ENCODE measurements at places on chromosomes 2 and 18.

DNA sequence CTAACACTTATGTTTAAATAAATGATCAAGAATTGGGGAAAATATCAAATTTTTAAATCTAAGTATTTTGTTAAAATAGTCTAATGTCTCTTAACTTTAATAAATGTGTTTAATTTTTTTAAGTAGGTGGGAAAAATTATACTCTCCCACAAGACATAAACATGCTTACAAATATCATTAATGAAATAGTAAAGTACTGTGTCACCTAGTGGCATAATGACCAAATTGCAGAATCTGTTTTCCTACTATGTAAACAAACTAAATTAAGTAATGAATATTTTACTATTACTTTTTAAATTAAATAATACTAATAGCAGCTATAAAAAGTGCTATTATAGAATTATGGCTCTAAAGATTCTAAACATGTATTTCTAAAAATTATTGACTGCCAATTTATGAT lies 52.0 kb upstream of the CHAC2 start:
- no peak overlapping the region for H3K27ac ChIP-seq
- H3K27me3 ChIP-seq = no peaks in the 10 kb centered on the region
- no peaks in the 10 kb centered on the region for H3K4me1 ChIP-seq
- peaks cover 24% of the 10 kb centered on the region for H3K36me3 ChIP-seq

DNA sequence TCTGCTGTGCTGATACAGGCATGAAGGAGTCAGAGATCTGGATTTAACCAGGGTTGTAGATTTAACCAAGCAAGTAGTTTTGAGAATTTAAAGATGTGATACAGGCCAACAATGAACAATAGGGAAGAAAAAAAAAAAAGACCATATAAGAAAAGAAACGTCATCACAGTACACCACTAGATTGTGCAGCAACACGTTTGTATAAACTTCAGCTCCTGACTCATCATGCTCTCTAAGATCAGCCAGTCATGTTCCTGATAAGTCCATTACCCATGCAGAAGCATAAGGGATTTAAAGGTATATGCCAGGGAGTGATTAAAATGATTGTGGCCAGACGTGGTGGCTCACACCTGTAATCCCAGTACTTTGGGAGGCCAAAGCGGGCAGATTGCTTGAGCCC lies 22.3 kb upstream of the ERICH2 start:
- no peaks in the 10 kb centered on the region for H3K36me3 ChIP-seq
- H3K4me1 ChIP-seq = no peaks in the 10 kb centered on the region
- H3K4me3 ChIP-seq = no peak overlapping the region

GRCh38 chr2:202432776-202433175 lies 56.6 kb downstream of the BMPR2 start:
- no peaks in the 10 kb centered on the region for H3K27me3 ChIP-seq
- no peak overlapping the region for H3K27ac ChIP-seq
- H3K36me3 ChIP-seq = no peaks in the 10 kb centered on the region
- no peak overlapping the region for H3K4me3 ChIP-seq
- H3K4me1 ChIP-seq = no peaks in the 10 kb centered on the region
- no peak for DNase-seq

DNA sequence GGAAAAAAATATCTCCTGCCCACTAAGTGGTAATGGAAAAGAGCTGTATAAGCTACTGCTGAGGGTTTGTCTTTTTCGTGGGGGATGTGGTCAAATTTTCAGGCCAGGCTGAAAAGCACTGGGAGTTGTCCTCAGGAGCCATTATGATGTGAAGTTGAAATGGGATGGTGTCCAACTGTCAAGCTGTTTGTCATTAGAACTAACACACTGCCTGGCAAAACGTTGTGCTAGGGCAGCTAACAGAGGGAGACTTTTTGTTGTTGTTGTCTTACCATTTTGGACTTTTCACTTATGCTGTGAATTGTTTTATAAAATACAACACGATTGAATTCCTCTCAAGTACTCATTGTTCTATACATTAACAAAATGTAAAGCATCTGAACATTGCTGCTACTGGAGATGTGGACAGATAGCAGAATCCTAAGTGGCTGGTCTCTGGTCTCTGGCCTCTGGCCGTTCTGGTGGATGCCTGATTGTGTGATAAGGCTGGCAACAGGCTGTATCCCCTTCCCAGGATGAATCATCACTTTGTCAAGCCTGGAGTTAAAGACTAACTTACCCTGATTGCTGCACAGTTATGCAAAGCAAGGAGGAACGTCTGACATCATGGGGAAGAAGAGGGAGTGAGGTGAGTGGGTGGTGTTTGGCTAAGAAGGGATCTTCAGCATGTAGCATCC lies 2.3 kb downstream of the MYO1B start:
- peaks cover 5% of the 10 kb centered on the region for H3K27me3 ChIP-seq
- H3K4me1 ChIP-seq = no peaks in the 10 kb centered on the region
- no peak for DNase-seq
- no peaks in the 10 kb centered on the region for H3K36me3 ChIP-seq
- no peak overlapping the region for H3K4me3 ChIP-seq

DNA sequence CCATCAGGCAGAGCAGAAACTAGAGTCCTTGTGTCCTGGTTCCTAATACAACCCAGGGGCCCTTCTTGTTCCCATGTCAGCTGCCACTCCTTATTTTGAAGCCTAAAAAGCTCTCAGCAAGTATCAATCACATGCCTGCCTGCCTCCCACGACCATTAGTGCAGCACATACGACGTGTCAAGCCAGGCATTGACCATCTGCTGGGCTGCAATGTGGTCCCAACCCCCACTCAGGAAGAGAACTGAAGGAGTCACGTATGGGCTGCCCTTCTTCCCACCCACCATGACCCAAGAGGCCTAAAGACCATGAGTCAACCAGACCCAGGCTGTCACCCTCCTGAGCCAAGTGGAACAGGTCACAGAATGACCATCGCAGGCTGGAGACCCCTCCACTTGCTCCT lies 98.8 kb downstream of the KLHL29 start:
- no peaks in the 10 kb centered on the region for H3K27me3 ChIP-seq
- no peak overlapping the region for H3K4me3 ChIP-seq
- H3K27ac ChIP-seq = peak overlapping the region; percentile 6
- H3K36me3 ChIP-seq = no peaks in the 10 kb centered on the region

- H3K4me3 ChIP-seq = no peak overlapping the region
- no peaks in the 10 kb centered on the region for H3K4me1 ChIP-seq
- H3K36me3 ChIP-seq = no peaks in the 10 kb centered on the region
- no peaks in the 10 kb centered on the region for H3K27me3 ChIP-seq
- DNase-seq = no peak
- H3K27ac ChIP-seq = no peak overlapping the region
Measured at GRCh38 chr2:233075966-233076339, 15.8 kb downstream of the INPP5D start.

DNA sequence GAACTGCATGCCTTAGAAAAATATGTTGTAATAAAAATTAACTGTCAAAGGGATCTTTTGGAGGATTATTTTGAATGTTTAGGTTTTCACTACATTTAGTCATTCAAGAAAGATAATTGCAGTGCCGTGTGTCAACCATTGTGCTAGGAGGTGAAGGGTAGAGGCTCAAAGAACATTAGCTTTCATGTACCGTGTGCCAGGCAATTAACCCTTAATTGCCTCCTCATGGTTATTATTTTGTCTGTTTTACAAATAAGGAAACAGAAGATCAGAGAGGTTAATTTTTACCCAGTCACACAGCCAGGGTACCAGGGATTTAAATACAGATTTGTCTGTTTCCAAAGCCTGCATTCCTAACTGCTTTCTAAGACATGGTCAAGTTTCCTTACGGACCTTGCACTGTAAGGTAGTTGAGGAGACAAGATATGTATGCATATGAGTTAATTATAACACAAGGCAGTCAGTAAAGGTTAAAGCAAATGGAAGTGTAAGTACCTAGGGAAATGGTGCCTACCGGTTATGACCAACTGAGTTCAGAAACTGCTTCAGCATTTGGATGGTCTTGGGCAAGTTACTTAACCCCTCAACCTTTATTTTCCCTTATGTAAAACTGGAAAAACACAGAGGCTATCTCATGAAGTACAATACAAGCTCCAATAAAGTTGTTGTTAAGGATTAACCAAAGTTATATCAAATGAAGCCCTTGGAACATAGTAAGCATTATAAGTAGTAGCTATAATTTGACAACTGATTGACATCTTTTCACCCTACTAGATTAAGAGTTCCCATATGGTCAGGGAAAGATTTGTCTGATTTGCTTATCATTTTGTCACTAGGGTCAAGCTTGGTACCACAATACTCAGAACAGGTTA lies 434.9 kb downstream of the MBD2 start:
- no peaks in the 10 kb centered on the region for H3K4me1 ChIP-seq
- H3K36me3 ChIP-seq = no peaks in the 10 kb centered on the region
- H3K4me3 ChIP-seq = no peak overlapping the region
- no peak overlapping the region for H3K27ac ChIP-seq

DNA sequence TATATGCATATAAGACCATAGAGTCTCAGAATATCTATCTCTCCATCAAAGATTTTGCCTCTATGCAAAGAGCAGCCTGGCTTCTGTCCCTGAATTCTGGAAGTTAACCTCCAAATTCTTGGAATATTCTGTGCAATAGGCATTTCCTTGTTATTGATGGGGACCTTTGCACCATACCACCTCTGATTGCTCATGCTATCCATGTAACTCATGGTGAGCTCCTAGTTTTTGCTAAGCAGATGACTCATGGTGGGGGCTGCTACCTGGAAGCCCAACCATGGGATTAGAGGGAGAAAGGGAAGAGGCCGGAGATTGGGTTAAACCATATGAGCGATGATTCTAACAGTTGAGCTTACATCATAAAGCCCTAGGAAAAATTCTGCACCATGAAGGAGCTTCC lies 310.2 kb upstream of the FIGN start:
- H3K27ac ChIP-seq = no peak overlapping the region
- H3K36me3 ChIP-seq = no peaks in the 10 kb centered on the region
- no peak overlapping the region for H3K4me3 ChIP-seq
- H3K27me3 ChIP-seq = no peaks in the 10 kb centered on the region
